ENCODE measurements at places on chromosomes 1 and 21. TPM values are rescaled to one million over a fixed set of nuclear protein-coding genes. Genes with fewer than 3 reads are reported as not detected.
A peak's percentile ranks its signal among the peaks of the same experiment; 100 is the strongest.

DNA sequence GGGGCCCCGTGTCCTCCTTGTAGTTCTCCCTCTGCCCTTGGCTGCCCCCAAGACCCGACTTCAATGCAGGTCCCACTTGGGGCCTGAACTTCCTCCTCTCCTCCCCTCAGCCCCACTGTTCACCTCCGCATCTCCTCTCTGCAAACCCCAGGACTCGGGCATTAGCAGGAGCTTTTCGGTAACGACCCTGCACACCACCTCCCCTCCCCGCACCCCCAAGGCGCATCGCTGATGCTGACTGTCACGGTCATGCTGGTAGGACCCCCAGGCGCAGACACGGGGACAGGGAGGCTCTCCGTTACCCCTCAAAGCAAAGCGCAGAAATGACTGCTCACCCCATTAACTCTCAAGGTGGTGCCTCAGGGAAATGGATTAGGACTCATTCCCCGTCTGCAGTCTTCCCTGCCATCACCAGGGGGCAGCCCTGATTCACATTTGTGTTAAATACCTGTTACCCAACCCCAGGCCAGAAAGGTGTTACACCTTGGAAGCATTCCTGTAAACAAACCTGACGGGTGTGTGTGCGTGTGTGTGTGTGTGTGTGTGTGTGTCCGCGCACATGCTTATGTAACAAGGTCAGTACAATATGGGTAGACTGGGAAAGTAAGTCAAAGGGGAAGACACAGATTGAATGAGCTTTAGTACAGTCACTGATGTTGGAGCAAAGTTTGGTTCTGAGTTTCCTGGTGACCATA is 6.4 kb upstream of the GUCA2B start:
- DNase-seq, result peak; percentile 9

GRCh38 chr1:187985897-187986654 is 1157.3 kb downstream of the PLA2G4A start:
- no peak for DNase-seq

- no peak for DNase-seq
These were observed 20.4 kb downstream of the SLC16A1 start for GRCh38 chr1:112935461-112936111.

The LDLRAD1 gene
- total RNA-seq, result not detected

The BRINP3 gene
- 0.20 TPM for total RNA-seq

The ATP5PO gene
- total RNA-seq, result 159 TPM

Measured in skin of body (tissue), 3 donors.